ENCODE measurements at places on chromosomes 3 and 15. TPM values are rescaled to one million over a fixed set of nuclear protein-coding genes. Genes with fewer than 3 reads are reported as not detected.

The RPLP1 gene
- 2,343 TPM for polyA plus RNA-seq

The GOLGA8J gene
- not detected for polyA plus RNA-seq

The KCNAB1 gene
- polyA plus RNA-seq = 0.30 TPM

The FAM81A gene
- 12.4 TPM for polyA plus RNA-seq

The ILDR1 gene
- 1.6 TPM for polyA plus RNA-seq

The FGF12 gene
- polyA plus RNA-seq = not detected

The IGF2BP2 gene
- 0.31 TPM for polyA plus RNA-seq

The CHMP2B gene
- polyA plus RNA-seq = 74.1 TPM

The SLC51A gene
- polyA plus RNA-seq = not detected
